Hematopoietic multipotent progenitor cell treated with erythropoietin and hydrocortisone succinate and interleukin-3 and kit ligand, for 6 days (in vitro differentiated cells): ENCODE measurements at places on chromosomes 2 and 18.

GRCh38 chr2:178279142-178279541 lies 84.8 kb downstream of the OSBPL6 start:
- DNase-seq = no peak

GRCh38 chr2:130336877-130337734 lies 5.6 kb upstream of the IMP4 start:
- DNase-seq = peak; percentile 50

- DNase-seq = peak; percentile 62
Measured at GRCh38 chr2:209771474-209772289, at the start of gene UNC80. TSS of gene UNC80 (plus strand) at chr2:209771832. CDS start at chr2:209772073, 241 bp downstream.

DNA sequence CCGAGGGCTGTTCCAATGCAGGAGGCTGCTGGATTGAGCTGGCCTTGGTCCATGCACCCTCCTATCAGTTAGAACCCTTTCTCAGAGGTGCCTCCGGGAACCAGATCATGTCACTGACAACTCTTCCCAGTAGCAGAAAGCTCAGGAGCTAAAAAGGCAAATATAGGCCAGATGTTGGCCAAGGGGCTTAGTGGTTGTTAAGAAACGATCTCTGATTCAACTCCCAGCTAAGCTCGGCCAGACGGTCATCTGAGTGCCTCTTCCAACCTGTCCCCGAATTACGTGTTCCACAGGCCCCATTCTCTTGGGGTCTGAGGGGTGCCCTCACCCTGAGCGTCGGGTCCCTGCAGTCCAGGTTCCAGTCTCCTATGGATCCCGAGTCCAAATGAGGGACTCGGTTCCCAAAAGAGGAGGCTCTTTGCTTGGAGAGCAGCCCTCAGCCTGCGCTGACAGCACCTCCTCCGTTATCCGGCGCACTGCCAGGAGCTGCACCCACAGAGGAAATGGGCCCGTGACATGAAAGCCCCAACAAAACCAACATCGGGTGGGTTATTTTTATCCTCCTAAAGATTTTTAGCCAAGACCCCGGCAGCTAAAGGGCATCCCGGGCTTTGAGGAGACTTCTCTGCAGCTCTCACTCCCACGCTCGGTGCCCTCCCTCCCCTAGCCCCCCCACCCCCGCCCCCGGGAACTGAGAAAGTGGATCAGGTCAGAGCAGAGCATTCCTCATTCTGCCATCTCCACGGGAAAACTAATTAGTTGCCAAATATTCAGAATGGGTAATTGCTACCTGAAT lies 106.6 kb upstream of the ID2 start:
- DNase-seq = peak; percentile 63

GRCh38 chr18:12121175-12122042 lies 27.8 kb downstream of the ANKRD62 start:
- DNase-seq = peak; percentile 13

DNA sequence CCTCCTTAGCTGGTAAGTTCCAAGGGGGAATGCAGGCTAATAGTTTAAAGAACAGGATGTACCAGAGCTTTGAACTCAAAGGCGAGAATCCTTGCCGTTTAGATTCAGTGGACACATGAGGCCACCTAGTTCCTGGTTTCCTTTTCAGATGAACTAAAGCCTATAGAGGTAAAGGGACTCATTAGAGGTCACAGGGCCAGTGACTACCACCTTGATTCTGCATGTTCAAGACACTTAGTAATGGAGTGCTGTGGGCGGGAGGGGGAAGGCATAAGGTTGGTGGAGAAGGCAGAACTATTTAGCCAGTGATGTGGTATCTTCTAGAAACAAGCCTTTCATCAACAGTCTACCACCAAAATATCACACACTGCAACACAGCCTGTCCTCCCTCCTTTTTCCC lies 47.9 kb downstream of the ARHGEF33 start:
- no peak for DNase-seq

- no peak for DNase-seq
Measured at GRCh38 chr2:75170889-75171288, 28.4 kb downstream of the TACR1 start.

DNA sequence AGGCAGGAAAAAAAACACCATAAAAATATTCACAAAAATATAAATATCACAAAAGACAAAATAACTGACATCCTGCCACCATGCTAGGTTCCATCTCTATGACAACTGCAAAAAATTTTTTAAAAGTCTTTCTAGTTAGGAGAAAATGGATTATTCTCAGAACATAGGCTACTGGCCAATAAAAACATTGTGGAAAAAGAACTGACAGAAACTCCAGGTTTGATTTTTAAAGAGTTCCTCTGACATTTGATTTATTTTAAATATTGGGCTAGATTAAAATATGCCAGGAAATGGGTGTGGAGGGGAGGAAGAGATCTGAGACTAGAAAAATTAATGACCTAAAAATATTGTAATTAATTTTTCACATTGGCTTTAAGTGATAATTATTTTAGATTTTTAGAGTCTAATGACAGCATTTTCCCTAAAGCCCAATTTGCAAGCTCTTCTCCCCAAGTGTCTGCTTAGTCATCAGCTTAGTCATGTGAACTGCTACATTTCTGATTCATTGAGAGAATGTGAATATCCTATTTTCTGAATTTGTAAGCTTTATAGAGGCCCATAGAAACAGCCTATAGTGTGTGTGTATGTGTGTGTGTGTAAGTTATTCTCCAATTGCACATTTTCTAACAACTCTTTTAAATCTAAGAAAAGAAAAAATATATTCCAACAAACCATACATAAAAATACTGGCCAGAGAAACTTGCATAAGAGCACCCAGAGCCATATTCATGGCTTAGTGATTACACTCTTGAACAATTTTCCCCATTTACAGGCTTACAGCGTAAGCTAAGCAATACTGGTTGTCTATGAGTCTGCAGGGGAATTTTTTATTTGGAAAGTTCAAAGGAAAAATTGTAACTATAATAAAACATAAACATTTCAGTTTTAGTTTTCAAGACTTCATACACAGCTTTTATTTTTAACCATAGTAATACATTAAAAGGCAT lies 48.4 kb downstream of the TMEFF2 start:
- no peak for DNase-seq

DNA sequence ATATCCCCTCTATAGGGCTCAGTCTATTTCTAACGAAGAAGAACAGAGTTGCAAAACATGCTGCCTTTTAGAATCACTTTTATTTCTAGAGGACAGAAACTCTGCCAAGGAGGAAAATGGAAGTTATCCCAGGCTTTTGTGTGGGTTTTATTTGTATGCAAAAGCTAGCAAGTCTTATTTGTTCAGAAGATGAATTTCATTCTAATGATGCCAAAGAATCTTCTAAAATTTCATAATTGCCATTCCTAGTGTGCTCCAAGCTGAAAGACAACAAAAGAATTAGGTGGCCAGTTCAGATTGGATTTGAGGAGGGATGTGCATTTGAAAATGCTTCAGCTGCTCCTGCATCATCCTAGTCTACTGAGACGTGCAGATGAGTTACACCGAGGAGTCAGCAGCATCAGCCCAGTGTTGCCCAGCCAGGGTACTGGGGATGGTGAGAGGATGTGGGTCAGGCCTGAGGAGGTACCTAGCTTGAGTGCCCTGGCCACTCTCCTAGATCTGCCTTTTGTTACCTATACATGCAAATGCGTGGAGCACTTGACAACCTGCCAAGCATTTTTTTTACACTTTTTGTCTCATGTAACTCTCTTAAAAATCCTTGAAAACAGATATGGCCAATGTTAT lies 80.1 kb downstream of the KCNS3 start:
- DNase-seq = no peak
